GM23338 (cell line): ENCODE measurements at places on chromosomes 12 and 14. TPM values are rescaled to one million over a fixed set of nuclear protein-coding genes. Genes with fewer than 3 reads are reported as not detected.

- no peak for DNase-seq
Observed at GRCh38 chr12:67758119-67758518, 109.6 kb downstream of the DYRK2 start.

GRCh38 chr14:77039285-77040058, 11.0 kb upstream of the IRF2BPL start:
- DNase-seq, result no peak

GRCh38 chr14:44404036-44404435, 103.0 kb downstream of the FSCB start:
- DNase-seq, result no peak

- DNase-seq, result no peak
Observed at GRCh38 chr12:23566133-23566532, 383.3 kb downstream of the SOX5 start.

DNA sequence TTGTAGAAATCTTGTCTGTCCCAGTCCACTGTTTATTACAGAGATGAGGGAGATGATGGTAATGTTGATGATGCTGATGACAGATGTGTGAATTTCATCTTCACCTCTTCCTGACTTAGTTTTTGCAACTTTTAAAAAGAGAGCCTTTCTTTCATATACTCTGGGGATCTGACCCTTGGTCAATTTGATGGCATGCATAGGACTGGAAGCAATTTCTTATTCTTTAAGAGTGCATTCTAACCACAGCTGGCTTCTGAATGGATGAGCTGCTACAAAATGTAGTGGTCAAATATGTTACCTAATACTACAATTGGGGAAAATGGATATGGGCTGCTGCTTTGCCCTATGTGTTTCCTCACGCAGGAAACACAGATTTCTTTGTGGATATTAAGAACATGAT, 80.8 kb downstream of the MYRFL start:
- DNase-seq, result no peak

DNA sequence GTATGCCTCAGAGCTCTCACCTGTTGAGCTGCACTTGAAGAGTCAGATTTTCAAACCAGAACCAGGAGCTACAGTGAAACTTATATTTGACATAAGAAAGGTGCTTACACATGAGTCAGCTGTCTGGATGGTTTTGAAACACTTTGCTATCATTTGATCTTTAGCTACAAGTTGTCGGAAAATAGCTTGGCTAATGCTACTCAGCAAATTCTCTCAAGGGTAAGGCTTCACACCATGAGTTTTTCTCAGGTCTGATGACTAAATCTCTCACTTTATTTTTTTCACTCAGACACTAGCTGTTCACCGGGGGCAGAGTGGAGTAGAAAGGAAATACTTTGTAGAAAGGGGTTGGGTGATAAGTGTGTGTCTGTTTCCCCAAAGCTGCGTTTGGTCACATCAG, 171.8 kb downstream of the FLRT2 start:
- DNase-seq, result no peak

APOF gene
- polyA plus RNA-seq, result not detected in 2 replicates

DIO3 gene
- polyA plus RNA-seq, result 0.10 TPM in 2 replicates

GALNT16 gene
- polyA plus RNA-seq, result 0.90 and 1.5 TPM in 2 replicates

ETV6 gene
- polyA plus RNA-seq, result 6.1 and 7.5 TPM in 2 replicates
